ENCODE measurements at places on chromosomes 1 and 21. TPM values are rescaled to one million over a fixed set of nuclear protein-coding genes. Genes with fewer than 3 reads are reported as not detected.

DCDC2B gene
- 0.09 TPM for polyA plus RNA-seq

F11R gene
- 9.2 TPM for polyA plus RNA-seq

PM20D1 gene
- 2.3 TPM for polyA plus RNA-seq

KCNAB2 gene
- 25.0 TPM for polyA plus RNA-seq

PAQR6 gene
- polyA plus RNA-seq = 2.0 TPM

B4GALT2 gene
- 0.32 TPM for polyA plus RNA-seq

PDE9A gene
- polyA plus RNA-seq = 3.5 TPM

DNA sequence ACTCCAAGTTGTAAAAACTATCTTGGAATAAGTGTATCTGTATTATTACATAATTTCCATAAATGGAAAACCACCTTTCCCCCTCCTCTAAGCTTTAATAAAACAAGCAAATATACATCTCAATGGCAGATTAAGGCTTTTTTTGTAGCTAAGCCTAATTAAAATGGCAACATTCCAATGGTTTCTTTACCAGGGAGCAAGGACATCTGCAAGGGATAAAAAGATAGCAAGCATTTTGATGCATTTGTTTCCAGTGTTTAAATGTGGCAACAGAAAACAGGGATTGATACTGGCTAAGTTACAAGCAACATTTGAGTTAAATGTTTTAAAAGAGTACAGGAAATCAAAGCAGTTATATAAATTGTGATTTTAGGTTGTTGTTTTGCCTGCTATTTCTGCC lies 1012.7 kb downstream of the ADGRL2 start:
- no peaks in the 10 kb centered on the region for H3K4me1 ChIP-seq
- H3K27ac ChIP-seq = no peak overlapping the region
- H3K36me3 ChIP-seq = no peaks in the 10 kb centered on the region
- H3K27me3 ChIP-seq = no peaks in the 10 kb centered on the region

- H3K4me1 ChIP-seq = peaks cover 3% of the 10 kb centered on the region
- no peak overlapping the region for H3K27ac ChIP-seq
- H3K27me3 ChIP-seq = peaks cover 4% of the 10 kb centered on the region
- no peaks in the 10 kb centered on the region for H3K36me3 ChIP-seq
Observed at GRCh38 chr1:233993651-233994050, 89.2 kb downstream of the SLC35F3 start.

DNA sequence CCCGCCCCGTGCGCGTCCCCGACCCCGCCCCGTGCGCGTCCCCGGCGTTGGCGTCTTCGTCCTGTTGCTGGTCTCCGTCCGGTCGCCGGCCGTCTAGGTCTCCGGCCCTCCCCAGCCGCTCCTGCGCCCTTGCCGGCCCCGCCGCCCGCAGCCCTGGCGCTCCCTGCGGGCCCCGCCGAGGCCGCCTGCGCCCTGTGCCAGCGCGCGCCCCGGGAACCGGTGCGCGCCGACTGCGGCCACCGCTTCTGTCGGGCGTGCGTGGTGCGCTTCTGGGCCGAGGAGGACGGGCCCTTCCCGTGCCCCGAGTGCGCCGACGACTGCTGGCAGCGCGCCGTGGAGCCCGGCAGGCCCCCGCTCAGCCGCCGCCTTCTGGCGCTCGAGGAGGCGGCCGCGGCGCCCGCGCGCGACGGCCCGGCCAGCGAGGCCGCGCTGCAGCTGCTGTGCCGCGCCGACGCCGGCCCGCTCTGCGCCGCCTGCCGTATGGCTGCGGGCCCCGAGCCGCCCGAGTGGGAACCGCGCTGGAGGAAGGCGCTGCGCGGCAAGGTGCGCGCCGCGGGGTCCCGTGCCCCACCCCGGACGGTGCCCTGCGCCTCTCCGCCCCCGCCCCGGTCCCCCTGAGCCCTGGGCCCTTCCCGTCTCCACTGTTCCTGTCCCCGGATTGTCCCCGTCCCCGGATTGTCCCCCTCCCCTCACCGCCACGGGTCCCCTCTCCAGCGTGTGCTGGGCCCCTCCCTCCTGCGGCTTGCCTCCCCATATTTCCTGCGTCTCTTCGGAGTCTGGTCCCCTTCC lies at the start of gene RNF187:
Gene RNF187 (plus strand): TSS at position 47 of the 789 bp plus-strand sequence.
- peak within 1 kb of the TSS; percentile 91 for H3K4me3 ChIP-seq
- peaks cover 46% of the 10 kb centered on the region for H3K4me1 ChIP-seq
- H3K36me3 ChIP-seq = peaks cover 19% of the 10 kb centered on the region
- no peaks in the 10 kb centered on the region for H3K27me3 ChIP-seq
- DNase-seq = no peak

DNA sequence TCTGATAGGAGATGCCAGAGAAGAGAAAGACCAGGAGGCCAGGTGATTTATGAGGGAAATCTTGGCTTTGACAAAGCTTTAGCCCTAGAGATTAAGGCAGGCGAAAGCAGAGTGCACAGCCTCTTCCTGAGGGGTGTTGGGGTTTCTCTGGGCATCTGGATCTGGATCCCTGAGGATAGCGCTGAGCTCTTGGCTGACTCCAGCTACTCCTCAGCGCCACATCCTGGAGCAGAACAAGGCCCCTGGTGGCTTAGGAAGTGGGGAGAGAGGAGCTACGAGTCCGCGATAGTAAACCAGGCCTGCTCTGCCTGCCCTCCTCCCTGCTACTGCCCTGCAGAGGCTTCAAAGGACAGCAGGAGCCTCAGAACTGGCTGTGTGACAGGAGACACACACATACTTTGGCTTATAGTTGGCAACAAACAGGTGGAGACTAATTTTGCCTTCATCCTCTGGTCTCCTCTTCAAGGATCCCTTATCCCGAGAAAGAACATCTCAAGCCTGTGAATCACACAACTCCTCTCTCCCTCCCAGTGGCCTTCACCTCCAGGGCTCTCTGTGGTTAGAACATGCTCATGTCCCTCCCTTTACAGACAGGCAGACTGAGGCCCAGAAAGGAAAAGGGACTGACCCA lies 66.9 kb downstream of the TRABD2B start:
- no peaks in the 10 kb centered on the region for H3K36me3 ChIP-seq
- H3K4me1 ChIP-seq = no peaks in the 10 kb centered on the region
- no peaks in the 10 kb centered on the region for H3K27me3 ChIP-seq
- H3K4me3 ChIP-seq = no peak overlapping the region
- no peak overlapping the region for H3K27ac ChIP-seq
- DNase-seq = no peak

DNA sequence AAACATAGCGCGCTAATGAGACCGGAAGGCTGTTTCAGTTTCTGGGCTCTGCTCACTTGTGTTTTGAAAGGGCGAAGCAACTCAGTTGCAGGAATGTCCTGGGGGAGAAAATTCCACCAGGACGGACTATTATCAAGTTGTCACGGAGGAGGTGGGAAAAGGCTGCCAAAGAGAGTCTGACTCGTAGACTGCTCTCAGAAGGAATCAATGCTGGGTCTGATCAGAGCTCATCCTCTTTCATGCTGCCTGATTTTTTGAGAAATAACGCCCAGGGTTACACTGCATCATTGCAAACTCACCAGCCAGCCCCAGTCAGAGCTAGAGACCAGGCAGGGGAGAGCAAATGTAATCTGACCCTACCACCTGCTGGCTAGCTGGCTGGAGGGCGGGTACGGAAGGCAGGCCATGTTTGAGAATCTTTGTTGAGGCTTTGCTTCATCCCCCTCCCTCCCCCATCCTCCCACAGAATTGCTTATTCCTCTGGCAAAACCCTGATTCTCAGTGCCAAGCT lies 36.4 kb upstream of the BCL9 start:
- no peaks in the 10 kb centered on the region for H3K27me3 ChIP-seq
- H3K4me1 ChIP-seq = no peaks in the 10 kb centered on the region
- DNase-seq = no peak
- H3K4me3 ChIP-seq = no peak overlapping the region
- H3K27ac ChIP-seq = no peak overlapping the region
- H3K36me3 ChIP-seq = no peaks in the 10 kb centered on the region

DNA sequence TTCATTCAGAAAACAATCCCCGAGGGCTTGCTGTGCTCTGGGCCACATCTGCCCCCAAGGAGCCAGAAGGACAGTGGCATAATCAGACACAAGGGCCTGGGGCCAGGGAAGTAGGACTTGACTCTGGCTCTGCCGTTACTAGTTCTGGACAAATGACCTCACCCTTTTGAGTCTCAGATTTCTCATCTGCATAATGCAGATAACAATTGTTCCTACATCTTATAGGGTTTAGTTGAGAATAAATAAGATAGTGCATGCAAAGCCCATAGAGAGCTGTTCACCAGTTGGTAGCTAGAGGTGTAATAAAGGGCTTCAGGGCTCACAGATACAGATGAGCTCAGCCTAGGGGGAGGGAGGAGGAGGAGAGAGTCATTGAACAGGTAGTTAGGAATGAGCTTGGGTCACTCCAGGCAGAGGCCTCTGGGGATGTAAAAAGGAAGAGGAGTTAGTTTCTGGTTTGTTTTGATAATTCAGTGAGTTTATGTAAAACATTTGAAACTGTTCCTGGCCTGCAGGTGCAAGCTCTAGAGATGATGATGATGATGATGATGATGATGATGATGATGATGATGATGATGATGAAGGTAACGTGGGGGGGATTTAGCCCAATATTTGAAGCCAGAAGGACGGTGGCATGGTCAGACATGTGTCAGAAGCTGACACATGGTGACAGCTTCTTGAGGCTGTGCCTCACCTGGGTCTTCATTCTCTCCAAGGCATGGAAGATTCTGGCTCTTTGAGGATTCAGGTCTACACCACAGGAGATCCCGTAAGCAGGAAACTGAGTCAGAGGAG lies 858 bp downstream of the LACTBL1 start:
- H3K36me3 ChIP-seq = no peaks in the 10 kb centered on the region
- peaks cover 20% of the 10 kb centered on the region for H3K27me3 ChIP-seq
- DNase-seq = no peak
- no peak overlapping the region for H3K4me3 ChIP-seq
- no peaks in the 10 kb centered on the region for H3K4me1 ChIP-seq

GRCh38 chr1:151908228-151908691 lies 1.1 kb downstream of the THEM4 start:
- peaks cover 64% of the 10 kb centered on the region for H3K4me1 ChIP-seq
- peaks cover 3% of the 10 kb centered on the region for H3K36me3 ChIP-seq
- H3K4me3 ChIP-seq = peak overlapping the region; percentile 94
- DNase-seq = no peak

DNA sequence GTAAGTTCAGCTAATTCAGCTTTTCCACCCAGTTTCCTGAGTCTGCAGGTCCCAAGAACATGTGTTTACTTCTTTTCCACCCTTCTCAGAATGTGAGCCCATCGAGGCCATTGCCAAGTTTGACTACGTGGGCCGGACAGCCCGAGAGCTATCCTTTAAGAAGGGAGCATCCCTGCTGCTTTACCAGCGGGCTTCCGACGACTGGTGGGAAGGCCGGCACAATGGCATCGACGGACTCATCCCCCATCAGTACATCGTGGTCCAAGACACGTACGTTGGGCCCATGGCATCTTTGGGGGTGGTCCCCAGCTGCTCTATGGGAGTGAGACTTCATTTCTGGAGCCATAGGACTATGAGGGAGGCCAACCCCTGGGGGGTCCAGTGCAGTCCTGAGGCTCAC lies 17.2 kb upstream of the IKBKE start:
- DNase-seq = no peak
- no peak overlapping the region for H3K27ac ChIP-seq
- H3K36me3 ChIP-seq = peaks cover 53% of the 10 kb centered on the region
- peaks cover 13% of the 10 kb centered on the region for H3K4me1 ChIP-seq

DNA sequence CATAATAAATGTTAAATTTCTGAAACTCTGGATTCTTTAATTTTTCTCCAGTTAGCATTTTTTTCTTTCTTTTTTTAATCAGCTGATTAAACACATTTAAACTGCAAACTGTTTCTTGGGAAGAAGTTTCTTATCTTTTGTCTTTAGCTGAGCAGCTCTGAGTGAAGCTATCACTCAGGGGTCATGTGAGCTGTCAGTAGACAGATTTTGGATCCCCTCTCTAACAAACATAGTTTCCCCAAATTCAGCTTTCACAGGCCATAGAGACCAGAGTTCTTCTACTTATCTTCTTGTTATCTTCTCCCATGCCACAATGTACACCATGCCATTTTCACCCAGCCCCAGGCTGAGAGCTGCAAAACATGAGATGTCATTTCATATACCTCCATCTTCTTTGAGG lies 148.9 kb downstream of the CDC42BPA start:
- H3K4me1 ChIP-seq = no peaks in the 10 kb centered on the region
- H3K27ac ChIP-seq = no peak overlapping the region

DNA sequence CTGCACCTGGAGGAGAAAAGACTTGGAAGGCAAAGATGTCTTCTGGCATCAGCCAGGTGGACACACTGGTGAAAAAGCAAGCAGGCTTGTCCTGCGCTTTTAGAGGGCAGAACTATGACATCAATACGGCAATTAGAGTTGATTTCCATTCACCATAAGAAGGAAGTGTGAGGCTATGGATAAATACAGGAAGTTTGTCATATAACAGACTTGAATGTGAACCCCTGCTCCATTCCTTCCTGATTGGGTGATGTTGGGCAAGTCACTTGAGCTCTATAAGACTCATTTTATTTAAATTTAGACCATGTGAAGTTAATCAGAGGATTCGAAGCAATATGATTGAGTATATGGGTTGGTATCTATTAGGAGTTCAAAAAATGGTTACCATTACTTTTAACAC lies 137.8 kb downstream of the PLPP3 start:
- no peak overlapping the region for H3K27ac ChIP-seq
- H3K4me1 ChIP-seq = no peaks in the 10 kb centered on the region
- H3K4me3 ChIP-seq = no peak overlapping the region
- DNase-seq = no peak
- H3K36me3 ChIP-seq = no peaks in the 10 kb centered on the region
- no peaks in the 10 kb centered on the region for H3K27me3 ChIP-seq

- H3K36me3 ChIP-seq = no peaks in the 10 kb centered on the region
- H3K27me3 ChIP-seq = peaks cover 3% of the 10 kb centered on the region
- DNase-seq = no peak
- no peak overlapping the region for H3K4me3 ChIP-seq
Observed at GRCh38 chr1:54931275-54931840, 44.4 kb upstream of the DHCR24 start.

DNA sequence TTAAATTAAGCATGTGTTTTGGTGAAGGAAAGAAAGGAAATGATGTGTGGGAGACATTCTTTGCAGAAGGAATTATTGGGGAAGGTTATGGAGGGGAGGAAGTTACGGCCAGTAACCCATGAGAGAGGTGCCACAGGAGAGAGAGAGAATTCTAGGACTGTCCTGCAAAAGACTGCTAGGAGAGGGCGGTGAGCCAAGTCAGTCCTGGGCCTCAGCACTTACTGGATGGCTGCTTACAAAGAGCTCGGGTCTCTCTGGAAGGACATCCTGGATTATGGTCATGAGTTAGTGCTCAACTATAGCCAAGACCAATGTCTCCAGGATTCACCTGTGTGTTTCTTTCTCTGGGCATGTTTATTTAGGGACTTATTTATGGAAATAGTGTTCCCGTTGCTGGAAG lies 74.4 kb upstream of the HSD17B7 start:
- no peak for DNase-seq
- no peaks in the 10 kb centered on the region for H3K36me3 ChIP-seq
- H3K4me1 ChIP-seq = no peaks in the 10 kb centered on the region
- no peak overlapping the region for H3K4me3 ChIP-seq

GRCh38 chr21:14991957-14992356 lies 72.8 kb downstream of the NRIP1 start:
- H3K27me3 ChIP-seq = no peaks in the 10 kb centered on the region
- no peaks in the 10 kb centered on the region for H3K36me3 ChIP-seq
- H3K27ac ChIP-seq = no peak overlapping the region
- no peak overlapping the region for H3K4me3 ChIP-seq
- no peak for DNase-seq
- H3K4me1 ChIP-seq = no peaks in the 10 kb centered on the region

- peaks cover 8% of the 10 kb centered on the region for H3K4me1 ChIP-seq
- no peak overlapping the region for H3K4me3 ChIP-seq
Observed at GRCh38 chr1:119007670-119008482, 19.7 kb upstream of the TBX15 start.

- no peak overlapping the region for H3K4me3 ChIP-seq
- no peaks in the 10 kb centered on the region for H3K4me1 ChIP-seq
- no peaks in the 10 kb centered on the region for H3K36me3 ChIP-seq
- DNase-seq = no peak
- H3K27ac ChIP-seq = no peak overlapping the region
Observed at GRCh38 chr1:4854367-4854766, 200.0 kb downstream of the AJAP1 start.
